ENCODE measurements at places on chromosomes 4 and X. TPM values are rescaled to one million over a fixed set of nuclear protein-coding genes. Genes with fewer than 3 reads are reported as not detected.
A peak's percentile ranks its signal among the peaks of the same experiment; 100 is the strongest.

DNA sequence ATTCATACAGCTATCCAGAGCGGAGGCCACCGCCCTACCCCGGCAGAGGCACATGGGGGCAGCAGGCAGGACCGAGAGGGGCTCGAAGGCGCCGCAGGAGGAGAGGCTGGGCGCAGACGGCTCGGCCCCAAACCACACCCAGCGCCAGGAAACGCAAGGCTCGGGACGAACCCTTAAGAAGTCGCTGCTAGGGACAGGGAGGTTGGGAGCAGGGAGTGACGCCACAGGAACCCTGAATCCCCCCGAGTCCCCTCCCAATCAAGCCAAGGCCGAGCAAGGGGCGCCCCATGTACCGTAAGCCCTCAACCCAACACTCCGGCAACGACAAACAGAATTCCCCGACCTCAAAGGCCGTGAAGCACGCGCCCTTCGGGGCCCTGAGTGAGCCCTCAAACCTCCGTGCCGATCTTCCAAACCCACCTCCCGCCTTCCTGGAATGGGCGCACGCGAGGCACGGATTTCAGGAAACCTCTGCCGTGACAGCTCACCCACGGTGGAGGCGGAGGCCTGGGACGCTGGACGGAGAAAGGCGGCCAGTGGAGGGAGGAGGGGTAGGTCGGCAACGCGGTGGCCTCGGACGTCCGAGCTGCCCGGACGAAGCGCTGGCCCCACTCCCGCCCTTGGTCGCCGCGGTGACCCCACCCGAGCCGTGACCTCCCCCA, 1.8 kb downstream of the ZFYVE28 start:
- peak; percentile 28 for DNase-seq

- no peak for DNase-seq
Measured at GRCh38 chr4:138851391-138852335, 163.9 kb upstream of the NOCT start.

GRCh38 chr4:151340751-151341385, 15.5 kb upstream of the SH3D19 start:
- DNase-seq = no peak

DNA sequence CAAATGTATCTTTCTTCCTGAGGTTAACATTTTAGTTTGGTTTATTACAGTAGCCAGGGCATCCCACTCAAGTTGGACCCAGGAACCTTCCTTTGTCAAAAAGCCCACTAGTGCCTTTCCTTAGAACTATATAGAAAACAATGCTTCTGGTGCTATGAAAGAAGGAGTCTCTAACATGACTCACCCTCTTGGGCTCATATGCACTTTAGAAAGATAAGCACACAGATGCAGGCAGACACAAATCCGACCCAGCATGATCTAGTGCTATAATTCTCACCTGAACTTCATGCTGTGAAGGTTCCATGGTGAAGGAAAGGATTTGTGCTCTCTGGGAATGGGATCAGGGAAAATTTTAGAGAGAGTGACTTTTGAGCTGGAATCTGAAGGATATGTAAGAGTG, 289.4 kb downstream of the ANKRD50 start:
- no peak for DNase-seq

GRCh38 chrX:105502336-105502735, 281.8 kb upstream of the TEX13A start:
- DNase-seq = no peak

GRCh38 chr4:2303121-2303685, 41.3 kb upstream of the MXD4 start:
- DNase-seq = peak; percentile 12

DNA sequence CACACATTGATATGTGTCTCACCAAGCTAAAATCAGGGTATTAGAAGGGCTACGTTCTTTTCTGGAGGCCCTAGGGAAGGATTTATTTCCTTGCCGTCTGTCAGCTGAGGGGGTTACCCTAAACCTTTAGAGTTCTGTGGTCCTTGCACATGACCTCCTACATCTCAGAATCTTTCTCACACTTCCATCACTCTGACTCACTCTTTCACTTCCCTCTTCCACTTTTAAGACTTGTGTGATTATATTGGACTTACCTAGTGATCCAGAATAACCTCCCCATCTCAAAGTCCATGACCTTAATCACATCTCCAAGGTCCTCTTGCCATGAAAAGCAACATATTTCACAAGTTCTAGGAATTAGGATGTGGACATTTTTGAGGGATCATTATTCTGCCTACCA, 53.6 kb upstream of the FUNDC1 start:
- no peak for DNase-seq

DNA sequence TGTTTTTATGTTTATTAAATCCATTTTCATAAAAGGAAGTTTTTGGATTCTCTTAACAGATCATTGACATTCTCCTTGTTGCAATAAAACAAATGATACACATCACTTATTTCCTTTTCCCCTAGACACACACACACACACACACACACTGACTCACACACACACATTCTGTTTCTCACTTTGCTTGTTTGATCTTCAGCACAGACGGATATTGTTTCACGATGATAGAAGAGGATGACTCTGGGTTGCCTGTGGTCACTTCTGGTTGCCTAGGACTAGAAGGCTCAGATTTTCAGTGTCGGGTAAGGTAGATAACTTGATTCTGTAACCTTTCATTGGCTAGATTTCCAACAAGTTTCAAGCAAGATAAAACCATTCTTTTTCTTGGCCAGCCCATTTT, 356.8 kb downstream of the BMPR1B start:
- no peak for DNase-seq

GRCh38 chr4:159143687-159144086, 40.8 kb downstream of the RAPGEF2 start:
- no peak for DNase-seq

GRCh38 chr4:156710365-156711192, 261.0 kb downstream of the PDGFC start:
- no peak for DNase-seq

The SSX1 gene
- not detected for total RNA-seq

The HSD17B13 gene
- 0.10 TPM for total RNA-seq

The MAGEA6 gene
- total RNA-seq = not detected

The DSPP gene
- not detected for total RNA-seq

The NPNT gene
- not detected for total RNA-seq

The TAF7L gene
- not detected for total RNA-seq

The ARHGAP36 gene
- not detected for total RNA-seq

The PABPC5 gene
- total RNA-seq = not detected

The CORIN gene
- not detected for total RNA-seq
